ENCODE measurements at places on chromosomes 3 and 15.

GRCh38 chr3:167723025-167723512 is 11.6 kb downstream of the PDCD10 start:
- no peak for DNase-seq

GRCh38 chr3:102419786-102420185 is 15.0 kb upstream of the ZPLD1 start:
- no peak for DNase-seq

GRCh38 chr3:27287052-27287451 is 82.1 kb downstream of the NEK10 start:
- no peak for DNase-seq

GRCh38 chr3:18649666-18650363 is 224.7 kb upstream of the SATB1 start:
- DNase-seq = peak; percentile 68

DNA sequence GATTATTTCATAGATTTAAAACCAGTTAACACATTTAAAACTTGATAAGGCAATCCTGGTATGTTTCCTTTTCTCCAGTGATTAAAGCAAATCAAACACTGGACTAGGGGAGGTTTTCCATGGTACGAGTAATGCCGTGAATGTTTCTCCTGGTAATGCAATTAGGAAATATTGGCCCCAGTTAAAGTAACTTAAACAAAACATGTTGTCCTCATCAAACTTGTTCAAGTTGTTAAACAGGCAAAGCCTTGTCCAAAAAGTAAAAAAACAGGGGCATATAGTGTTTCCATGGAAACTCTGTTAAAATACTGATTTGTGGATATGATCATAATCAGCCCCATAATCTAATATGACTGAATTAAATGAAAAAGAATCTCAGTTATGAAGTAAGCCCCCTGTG is 13.1 kb upstream of the LRTM1 start:
- DNase-seq = no peak

DNA sequence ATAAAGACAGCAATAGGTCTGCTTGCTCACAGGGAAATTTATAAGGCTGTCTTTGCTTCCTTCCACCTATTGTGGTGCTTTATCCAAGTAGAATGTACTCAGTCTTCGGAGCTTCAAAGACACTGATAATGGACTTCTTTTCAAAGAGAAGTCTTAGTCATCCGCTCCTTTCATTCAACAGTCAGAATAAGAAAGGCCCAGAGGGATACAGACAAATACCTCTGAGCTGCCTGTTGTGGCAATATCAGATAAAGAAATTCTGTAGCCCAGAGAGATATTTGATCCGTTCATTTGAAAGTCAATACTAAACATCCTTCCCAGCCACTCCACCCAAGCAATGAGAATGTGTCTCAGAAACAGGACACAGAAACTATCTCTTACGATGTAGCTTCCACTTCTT is 110.0 kb downstream of the FHIT start:
- no peak for DNase-seq

GRCh38 chr3:106748472-106749262 is 628.6 kb upstream of the CCDC54 start:
- DNase-seq = no peak

DNA sequence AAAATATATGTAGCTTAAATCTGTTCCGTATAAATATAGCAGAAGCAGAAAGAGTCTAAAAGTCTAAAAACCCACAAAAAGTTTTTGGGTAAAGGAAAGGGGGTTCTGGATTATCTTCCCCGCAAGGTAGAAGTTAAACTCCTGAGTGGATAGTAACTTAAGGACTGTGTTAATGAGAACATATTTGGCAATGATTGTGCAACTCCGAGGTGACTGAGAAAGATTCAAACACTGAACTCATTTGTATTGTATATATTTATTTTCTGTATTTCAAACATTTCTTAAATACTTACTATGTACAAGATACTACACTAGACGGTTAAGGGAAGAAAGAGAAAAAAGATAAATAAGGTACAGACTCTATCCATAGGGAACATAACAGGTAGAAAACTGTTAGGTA is 72.7 kb upstream of the PPIB start:
- no peak for DNase-seq

DNA sequence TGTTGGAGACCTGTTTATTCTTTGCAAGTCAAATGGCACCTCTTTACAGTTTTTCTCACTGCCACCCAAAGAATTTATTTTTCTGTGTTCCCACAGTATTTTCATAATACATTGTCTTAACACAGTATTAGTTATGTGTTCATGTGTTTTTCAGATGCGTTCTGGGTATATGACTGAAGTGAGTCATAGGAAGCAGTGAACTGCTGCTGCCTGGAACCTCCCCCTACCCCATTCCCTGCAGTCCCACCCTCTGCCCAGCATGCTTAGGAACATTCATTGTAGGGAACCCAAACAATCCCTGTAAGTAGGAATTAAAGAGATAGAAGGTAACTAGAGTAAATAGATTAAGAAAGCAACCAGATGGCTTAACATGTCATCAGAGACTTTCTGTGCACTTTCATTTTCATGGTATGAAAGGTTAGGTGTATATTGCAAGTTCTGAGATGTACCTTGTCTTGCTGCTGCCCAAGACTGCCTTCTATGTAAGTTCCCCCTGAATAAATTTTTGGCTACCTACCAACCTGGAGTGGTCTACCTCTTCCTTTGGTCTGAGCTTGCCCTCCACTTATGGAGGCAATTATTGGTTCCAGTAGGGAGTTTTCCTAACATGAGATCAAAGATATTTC is 21.9 kb upstream of the SQOR start:
- DNase-seq = no peak

GRCh38 chr3:14373753-14374376 is 28.5 kb upstream of the SLC6A6 start:
- DNase-seq = no peak

DNA sequence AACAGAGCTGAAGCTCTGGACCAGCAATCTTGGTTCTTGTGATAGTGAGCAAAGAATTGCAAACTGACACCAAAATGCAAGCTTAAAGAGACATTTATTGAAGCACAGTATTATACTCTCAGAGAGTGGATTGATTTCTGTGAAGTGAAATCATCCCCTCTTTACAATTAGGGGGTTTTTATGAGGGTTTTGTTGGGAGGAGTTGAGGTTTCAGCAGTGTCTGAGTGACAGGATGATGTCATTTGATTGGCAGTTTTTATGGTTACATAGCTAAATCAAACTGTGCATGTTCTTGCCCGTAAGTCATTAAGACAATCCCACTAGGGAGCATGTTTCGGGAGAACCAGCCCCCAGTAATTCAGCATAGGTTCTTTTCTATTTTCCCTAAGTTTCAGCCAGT is 1200.5 kb downstream of the SI start:
- no peak for DNase-seq

GRCh38 chr3:145094355-145094941 is 1066.5 kb downstream of the PLOD2 start:
- DNase-seq = no peak

DNA sequence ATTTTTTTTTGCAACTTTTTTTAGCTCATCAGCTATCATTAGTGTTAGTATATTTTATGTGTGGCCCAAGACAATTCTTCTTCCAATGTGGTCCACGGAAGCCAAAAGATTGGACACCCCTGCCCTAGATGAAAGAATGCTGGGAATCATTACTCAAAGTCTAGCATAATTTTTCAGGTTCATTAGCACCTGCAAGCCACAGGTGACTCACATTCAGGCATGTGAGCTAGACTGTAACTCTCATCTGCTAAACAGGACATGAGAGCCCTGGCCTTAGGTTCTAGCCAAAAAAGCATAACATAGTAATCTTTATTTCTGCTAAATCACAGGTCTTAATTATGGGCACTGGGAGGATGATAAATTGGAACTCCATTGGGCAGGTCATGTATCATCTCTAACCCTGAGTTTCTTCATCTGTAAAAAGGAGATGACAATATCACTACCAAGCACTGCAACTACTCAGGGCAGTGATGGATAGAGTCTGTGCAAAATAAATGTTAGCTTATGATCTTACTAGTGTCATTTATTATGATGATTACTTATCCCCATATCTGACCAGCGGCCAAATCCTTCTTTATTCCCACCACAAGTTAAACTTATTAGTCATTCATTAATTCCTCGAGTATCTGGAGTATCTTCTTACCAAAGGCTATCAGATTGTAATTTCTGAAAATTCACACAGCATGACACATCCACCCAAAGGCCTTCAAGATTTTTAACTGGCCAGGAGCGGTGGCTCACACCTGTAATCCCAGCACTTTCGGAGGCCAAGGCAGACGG is 125.0 kb downstream of the PLD1 start:
- no peak for DNase-seq

- no peak for DNase-seq
These were observed 2.4 kb downstream of the CRELD1 start for GRCh38 chr3:9935966-9936510.

- no peak for DNase-seq
These were observed 48.2 kb upstream of the TEX264 start for GRCh38 chr3:51622868-51623267.

- DNase-seq = no peak
These were observed 1.5 kb downstream of the CD80 start for GRCh38 chr3:119557877-119558269.

Measured in stimulated activated CD4-positive, alpha-beta T cell treated with anti-CD3 and anti-CD28 coated beads, Interleukin-4, amount 100 ng/mL, for 24 hours (primary cell).